ENCODE measurements at places on chromosomes 5 and 9.

DNA sequence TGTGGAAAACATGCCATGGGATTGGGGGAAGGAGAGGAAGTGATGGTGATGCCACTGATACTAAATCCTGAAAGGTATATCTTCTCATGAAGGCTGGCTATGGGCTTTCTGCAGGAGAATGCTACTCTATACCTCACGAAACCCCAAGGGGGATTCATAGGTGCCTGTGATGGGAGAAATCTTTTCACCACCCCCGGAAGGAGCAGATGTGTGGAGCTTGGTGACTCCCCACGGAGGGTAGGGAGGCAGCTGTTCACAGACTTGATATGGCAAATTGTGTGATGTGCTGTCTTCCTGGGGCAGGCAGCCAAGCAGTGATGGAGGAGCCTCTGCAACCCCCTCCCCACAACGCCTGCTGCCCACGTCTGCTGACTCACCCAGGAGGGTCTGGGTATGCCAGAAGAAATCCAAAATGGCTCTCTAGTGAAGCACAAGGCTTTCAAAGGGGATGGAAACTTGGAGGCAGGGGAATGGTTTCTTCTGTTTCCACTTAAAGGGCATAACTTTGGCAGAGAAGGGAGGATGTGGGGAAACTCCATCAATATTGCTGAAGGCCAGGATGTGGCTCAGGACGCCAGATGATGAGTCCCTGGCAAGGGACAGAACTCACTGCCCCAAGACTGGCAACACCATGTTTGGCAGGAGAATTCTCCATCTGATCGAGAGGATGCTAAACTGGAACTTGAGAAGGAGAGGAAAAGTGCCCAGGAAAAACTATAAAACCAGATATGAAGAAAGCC is 188.3 kb downstream of the GABBR2 start:
- no peak for DNase-seq

- no peak for DNase-seq
Observed at GRCh38 chr9:77616191-77616590, 31.9 kb downstream of the GNA14 start.

- no peak for DNase-seq
Observed at GRCh38 chr5:134127376-134127861, 12.9 kb downstream of the TCF7 start.

GRCh38 chr5:116640236-116640635 is 65.6 kb upstream of the SEMA6A start:
- no peak for DNase-seq

DNA sequence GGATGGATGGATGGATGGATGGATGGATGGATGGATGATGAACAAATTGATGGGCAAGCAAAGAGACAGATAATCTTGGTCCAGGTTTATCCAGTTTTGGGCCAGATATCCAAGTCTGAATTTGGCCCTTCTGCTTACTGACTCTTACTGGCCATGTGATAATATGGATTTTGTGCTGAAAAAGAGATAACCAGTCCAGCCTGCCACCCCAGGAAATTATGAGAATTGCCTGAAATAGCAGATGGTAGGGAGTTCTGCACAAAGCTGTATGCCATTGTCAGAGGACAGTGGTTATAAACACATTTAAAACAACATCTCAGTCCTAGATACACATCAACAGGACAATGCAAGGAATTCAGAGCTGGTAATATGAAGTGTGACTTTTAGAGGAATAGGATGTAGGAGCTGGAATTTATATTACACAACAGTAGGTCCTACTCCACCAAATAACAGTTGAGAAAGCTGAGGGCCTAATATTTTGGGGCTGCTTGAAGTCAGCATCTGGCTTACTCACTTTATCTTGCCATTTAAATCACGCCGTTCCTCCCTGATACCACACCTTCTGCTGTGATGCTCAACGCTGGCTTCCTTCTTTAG is 9.0 kb upstream of the FAT2 start:
- DNase-seq, result no peak

Data from uterus (tissue), 4 donors.